ENCODE measurements at places on chromosomes 12 and 14. TPM values are rescaled to one million over a fixed set of nuclear protein-coding genes. Genes with fewer than 3 reads are reported as not detected.

GRCh38 chr14:65297744-65298143, 114.8 kb upstream of the FUT8 start:
- H3K27ac ChIP-seq = no peak overlapping the region
- no peaks in the 10 kb centered on the region for H3K36me3 ChIP-seq
- H3K4me1 ChIP-seq = no peaks in the 10 kb centered on the region
- no peaks in the 10 kb centered on the region for H3K27me3 ChIP-seq

DNA sequence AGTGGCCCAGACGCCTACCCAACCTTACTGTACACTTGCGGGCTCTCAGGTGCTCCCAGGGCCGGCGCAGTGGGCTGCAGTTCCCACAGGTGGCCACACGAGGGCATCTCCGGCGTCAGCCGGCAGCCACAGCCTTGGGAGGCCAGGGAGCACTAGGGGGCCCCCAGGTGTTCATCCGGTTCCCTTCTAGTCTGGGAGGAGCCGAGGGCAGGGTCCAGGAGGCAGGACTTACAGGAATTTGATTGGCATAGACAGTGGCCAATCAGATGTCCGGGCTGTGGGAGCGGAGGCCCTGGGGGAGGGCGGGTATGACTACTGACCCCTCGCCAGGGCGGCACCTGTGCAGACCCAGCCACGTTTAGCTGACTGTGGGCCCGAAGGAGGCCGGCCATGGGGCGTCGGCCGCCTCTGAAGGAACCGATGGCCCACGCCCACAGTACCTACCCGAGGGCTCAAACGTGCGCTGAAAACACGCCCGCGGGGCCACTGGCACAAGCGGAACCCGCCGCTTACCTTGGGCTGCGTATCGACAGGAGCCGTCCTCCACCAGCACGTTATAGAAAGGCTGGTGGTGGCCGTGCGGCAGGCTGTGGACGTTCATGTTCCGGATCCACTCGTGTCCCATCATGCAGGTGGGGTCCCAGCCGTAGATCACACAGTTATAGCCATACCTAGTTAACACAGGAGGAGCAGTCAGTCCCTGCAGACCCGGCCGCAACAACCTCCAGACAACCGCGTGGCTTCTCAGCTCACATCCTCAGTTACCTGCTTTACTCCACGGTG, 34.8 kb downstream of the FBXO21 start:
- H3K4me3 ChIP-seq = no peak overlapping the region
- no peaks in the 10 kb centered on the region for H3K27me3 ChIP-seq
- H3K4me1 ChIP-seq = no peaks in the 10 kb centered on the region

DNA sequence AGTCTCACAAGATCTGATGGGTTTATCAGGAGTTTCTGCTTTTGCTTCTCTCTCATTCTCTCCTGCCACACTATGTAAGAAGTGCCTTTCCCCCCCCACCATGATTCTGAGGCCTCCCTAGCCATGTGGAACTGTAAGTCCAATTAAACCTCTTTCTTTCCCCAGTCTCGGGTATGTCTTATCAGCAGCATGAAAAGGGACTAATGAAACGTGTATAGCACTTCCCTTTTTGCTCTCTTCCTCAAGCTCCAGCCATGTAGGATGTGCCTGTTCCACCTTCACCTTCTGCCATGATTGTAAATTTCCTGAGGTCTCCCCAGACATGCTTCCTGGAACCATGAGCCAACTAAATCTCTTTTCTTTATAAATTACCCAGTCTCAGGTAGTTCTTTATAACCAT, 7.0 kb upstream of the CRACR2A start:
- H3K27ac ChIP-seq = no peak overlapping the region
- no peak for DNase-seq
- no peaks in the 10 kb centered on the region for H3K27me3 ChIP-seq
- H3K36me3 ChIP-seq = no peaks in the 10 kb centered on the region
- no peaks in the 10 kb centered on the region for H3K4me1 ChIP-seq

DNA sequence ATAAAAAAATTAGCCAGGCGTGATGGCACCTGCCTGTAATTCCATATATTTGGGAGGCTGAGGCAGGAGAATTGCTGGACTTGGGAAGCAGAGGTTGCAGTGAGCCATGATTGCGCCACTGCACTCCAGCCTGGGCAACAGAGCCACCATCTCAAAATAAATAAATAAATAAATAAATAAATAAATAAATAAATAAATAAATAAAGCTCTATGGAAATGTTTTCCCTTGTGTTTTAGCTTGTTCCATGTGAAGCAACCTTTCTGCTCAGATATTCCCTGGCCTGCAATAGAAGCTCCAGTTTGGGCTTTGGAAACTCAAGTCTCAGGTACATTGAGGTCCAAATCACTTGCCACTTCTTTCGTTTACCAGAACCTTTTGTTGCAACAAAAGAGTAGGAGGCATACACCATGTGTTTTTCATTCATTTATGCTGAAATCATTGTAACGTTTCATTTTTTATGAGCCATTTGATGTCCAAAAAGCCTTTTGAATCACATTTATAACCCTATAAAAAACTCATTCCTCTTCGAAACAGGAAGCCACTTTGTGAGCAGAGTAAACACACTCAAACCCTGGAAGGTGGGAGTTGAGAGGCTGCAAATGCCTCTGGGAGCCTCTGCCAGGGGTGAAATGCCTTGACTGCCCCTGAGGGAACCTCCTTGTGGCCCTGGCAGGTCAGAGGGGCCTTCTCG, 376.6 kb upstream of the TBX3 start:
- no peak for DNase-seq
- H3K4me3 ChIP-seq = no peak overlapping the region
- H3K27me3 ChIP-seq = no peaks in the 10 kb centered on the region
- H3K4me1 ChIP-seq = no peaks in the 10 kb centered on the region

DNA sequence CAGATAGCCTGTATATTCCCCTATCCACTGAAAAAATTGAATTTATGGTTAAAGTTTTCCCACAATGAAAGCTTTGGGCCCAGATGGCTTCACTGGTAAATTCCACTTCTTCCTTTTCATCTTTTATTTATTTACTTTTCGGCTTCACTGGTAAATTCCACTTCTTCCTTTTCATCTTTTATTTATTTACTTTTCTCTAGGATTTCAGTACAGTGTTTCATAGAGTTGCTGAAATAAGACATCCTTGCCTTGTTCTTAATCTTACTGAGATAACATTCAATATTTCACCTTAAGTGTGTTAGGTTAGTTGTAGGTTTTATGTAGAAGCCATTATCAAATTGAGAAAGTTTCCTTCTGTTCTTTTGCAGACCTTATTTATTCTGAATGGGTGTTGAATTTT, 18.9 kb upstream of the KLRG1 start:
- no peaks in the 10 kb centered on the region for H3K27me3 ChIP-seq
- DNase-seq = no peak
- no peaks in the 10 kb centered on the region for H3K36me3 ChIP-seq
- no peak overlapping the region for H3K27ac ChIP-seq

DNA sequence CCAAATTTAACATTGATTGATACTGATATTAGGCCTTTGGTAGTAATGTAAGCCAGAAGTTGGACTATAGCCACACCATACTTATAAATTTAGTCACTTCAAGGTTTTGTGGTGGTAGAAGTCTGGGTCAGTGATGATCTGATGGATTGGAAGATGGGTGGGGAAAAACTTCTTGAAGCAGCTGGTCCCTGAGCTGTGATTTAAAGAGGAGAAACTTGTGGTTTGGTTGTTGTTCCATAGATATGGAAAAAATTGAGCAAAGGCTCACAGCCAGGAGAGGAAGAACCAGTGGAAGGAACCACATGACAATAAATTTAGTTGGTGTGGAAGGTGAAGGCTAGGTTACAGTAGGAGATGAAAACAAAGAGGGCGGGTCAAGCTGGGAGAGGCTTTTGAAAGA, 26.1 kb downstream of the PTHLH start:
- no peaks in the 10 kb centered on the region for H3K36me3 ChIP-seq
- no peaks in the 10 kb centered on the region for H3K4me1 ChIP-seq
- DNase-seq = no peak
- H3K27ac ChIP-seq = no peak overlapping the region
- no peak overlapping the region for H3K4me3 ChIP-seq
- H3K27me3 ChIP-seq = no peaks in the 10 kb centered on the region

DNA sequence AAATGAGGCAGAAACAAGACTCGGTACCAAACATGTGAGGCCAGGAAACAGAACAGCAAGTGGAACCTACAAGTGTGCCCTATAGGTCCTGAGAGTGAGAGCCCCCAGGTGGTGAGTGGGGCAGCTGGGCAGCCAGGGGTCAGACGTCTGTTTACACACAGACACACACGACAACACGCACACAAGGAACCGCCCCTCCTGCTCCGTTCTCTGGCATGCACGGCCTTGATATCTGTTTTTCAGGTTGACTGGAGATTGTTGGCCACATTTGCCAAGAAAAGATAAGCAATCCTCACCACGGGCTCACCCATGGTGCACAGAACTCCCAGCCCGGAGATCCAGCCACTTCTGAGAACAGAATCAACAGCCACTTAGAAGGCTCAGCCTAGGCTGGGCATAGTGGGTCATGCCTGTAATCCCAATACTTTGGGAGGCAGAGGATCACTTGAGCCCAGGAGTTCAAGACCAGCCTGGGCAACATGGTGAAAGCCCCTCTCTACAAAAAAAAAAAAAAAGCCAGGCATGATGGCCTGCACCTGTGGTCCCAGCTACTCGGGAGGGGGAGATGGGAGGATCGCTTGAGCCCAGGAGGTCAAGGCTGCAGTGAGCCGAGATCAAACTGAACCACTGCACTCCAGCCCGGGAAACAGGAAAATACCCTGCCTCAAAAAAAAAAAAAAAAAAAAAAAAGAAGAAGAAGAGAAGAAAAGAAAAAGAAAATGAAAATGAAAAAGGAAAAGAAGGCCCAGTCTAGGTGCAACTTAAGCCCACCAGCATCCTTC, 19.4 kb upstream of the EIF5 start:
- no peak for DNase-seq
- peak overlapping the region; percentile 77 for H3K27ac ChIP-seq
- H3K27me3 ChIP-seq = no peaks in the 10 kb centered on the region
- no peaks in the 10 kb centered on the region for H3K36me3 ChIP-seq

DNA sequence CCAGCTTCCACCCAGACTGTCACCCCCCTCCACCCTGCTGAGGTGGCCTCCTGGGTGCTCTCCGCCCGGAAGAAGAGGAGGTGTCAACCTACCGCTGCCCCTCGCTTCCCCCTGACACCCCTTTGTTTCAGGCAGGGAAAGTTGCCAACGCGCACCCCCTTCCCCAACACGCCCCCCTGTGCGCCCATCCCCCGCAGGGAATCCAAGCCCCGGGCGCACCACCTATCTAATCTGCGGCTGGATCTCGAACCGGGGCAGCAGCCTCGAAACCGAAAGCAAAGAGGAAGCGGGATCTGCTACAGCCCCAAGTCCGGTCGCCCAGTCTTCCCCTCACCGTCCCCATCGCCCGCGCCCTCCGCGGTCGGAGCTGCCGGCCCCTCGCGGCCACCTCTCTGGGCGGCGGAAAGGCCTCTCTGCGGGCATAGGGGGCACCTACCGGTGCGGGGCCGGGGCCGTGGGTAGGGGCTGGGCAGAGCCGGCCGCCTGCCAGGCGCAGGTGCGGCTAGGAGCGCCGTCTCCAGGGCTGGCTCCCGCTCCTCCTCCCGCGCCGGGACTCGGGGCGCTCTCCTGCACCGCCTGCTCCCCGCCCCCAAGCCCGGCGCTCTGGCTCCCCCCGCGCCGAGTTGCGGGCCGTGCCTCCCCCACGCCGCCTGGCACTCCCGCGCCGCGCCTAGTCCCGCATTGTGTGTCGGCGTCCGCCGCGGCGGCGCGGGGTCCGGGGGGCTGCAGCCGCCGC, 18.3 kb upstream of the PLEKHH1 start:
- peak overlapping the region; percentile 90 for H3K27ac ChIP-seq
- no peaks in the 10 kb centered on the region for H3K36me3 ChIP-seq
- no peak for DNase-seq
- no peaks in the 10 kb centered on the region for H3K27me3 ChIP-seq

GRCh38 chr14:93044121-93044520, 71.6 kb downstream of the ITPK1 start:
- H3K27ac ChIP-seq = peak overlapping the region; percentile 64
- H3K4me3 ChIP-seq = no peak overlapping the region
- H3K27me3 ChIP-seq = no peaks in the 10 kb centered on the region
- H3K36me3 ChIP-seq = no peaks in the 10 kb centered on the region

DNA sequence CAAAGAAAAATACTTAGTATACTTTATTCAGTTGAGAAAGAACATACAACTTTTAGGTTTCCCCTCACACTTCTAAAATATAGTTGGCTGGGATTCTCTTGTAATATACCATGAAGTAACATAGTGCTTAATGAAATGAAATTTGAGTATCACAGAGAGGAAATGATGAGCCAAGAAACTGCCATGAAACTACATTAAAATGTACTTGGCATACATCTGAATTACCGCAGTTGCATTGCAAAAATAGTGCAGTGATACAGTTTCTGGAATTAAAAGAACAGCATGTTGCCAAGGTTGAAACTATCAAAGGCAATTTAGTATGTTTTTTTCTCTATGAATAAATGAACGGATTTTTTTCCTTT, 389.2 kb downstream of the TMEM117 start:
- no peak overlapping the region for H3K27ac ChIP-seq
- no peaks in the 10 kb centered on the region for H3K27me3 ChIP-seq
- H3K4me3 ChIP-seq = no peak overlapping the region
- H3K4me1 ChIP-seq = no peaks in the 10 kb centered on the region
- no peak for DNase-seq

- no peaks in the 10 kb centered on the region for H3K36me3 ChIP-seq
- H3K27ac ChIP-seq = no peak overlapping the region
- no peak for DNase-seq
These were observed 17.8 kb upstream of the RHOJ start for GRCh38 chr14:63186453-63186852.

DNA sequence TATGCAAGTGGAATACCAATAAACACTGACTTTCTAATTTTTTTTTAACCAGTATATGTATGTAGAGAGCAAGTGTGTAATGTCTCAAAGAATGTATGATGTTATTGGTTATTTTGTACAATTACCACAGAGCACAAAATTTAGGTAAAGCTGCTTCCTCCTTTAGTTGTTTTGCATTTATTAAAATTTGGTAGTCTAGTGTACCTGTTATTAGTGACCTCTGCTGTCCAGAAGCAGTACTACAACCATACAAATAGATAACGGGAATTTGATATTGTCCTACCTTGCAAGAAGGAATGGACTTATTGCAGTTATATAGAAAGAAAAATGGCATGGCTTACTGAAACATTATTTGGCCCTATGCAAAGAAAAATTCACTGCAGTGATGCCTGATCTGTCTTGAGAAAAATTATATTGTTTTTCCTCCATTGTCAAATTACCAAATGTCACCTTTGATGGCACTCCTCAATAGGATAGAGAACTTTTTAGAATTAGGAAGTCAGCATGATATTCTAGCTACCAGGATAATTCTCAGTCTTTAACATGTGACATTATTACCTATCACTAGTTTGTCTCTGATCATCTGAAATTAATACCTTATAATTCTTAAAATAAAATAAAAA, 153.9 kb upstream of the RMST start:
- H3K4me3 ChIP-seq = no peak overlapping the region
- no peak overlapping the region for H3K27ac ChIP-seq
- H3K27me3 ChIP-seq = no peaks in the 10 kb centered on the region

CISTR gene
- total RNA-seq = not detected

GPD1 gene
- 280 TPM for total RNA-seq

TSPAN31 gene
- total RNA-seq = 55.5 TPM

GLIPR1L1 gene
- total RNA-seq = not detected

SYNDIG1L gene
- total RNA-seq = 0.33 TPM

SYCP3 gene
- total RNA-seq = not detected

IGF1 gene
- total RNA-seq = 108 TPM

KLRB1 gene
- 0.66 TPM for total RNA-seq

HOXC10 gene
- 4.3 TPM for total RNA-seq

VRTN gene
- not detected for total RNA-seq

FBXO34 gene
- total RNA-seq = 34.7 TPM

PSMB5 gene
- 144 TPM for total RNA-seq

NOXRED1 gene
- 1.3 TPM for total RNA-seq

Measured in breast epithelium (tissue), 4 donors.